ENCODE measurements at places on chromosomes 13 and 19. TPM values are rescaled to one million over a fixed set of nuclear protein-coding genes. Genes with fewer than 3 reads are reported as not detected.

DNA sequence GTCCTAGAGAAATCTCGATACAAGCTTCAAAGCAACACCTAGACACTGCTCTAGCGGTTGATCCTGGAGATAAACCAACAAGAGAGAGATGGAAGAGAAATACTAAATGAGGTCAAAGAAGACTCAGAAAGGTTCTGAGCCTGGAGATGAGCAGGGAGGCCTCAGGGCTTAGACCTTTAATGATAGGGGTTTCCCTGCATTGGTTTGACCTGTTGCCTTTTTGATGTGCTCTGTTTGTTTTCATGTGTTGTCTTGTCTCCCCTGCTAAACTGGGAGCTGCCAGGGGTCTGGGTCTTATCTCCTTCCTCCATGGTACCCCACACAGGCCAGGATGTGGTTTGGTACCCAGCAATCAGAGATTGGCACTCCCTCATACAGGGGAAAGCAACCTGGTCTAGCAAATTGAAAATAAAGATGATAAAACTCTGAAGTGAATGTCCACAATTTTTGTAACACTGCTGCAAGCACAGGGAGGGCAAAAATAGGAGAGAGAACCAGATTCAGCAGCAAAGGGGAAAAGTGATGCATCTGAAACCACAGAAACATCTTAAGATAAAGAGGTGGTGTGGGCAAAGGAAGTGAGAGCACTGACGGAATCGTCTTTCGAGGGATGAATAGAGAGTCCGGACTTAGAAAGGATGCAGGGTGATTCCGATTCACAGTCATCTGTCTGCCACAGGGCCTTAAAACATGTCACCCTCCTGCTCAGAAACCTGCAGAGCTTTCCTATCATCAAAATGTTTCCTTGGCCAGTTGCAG, 3.5 kb downstream of the FFAR2 start:
- H3K27me3 ChIP-seq, result peaks cover 38% of the 10 kb centered on the region
- no peak for DNase-seq
- H3K36me3 ChIP-seq, result no peaks in the 10 kb centered on the region

DNA sequence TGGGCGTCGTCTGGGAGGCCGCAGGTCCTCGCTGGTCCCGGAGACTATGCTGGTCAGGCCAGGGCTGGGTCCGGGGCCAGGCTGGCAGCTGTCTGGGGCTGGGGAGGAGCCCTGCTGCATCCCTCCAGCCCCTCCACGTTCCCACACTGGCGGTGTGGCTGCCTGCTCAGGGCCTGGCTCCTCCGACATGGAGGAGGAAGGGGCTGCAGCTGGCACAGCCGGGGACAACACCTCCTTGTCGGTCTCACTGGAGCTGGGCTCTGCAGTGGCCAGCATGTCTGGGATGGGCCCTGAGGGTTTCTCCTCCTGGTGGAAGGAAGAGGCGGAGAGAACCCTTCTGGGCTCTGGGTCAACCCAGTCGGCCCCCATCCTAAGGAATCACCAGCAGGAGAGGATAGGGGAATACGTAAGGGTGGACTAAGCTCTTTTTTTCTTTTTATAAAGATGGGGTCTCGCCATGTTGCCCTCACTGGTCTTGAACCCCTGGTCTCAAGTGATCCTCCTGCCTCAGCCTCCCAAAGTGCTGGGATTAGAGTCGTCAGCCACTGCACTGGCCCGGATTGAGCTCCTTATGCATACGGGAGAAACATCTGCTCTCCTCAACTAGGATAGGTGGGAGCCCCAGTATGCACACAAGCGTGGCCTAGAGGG, 806 bp downstream of the ZNF414 start:
- H3K36me3 ChIP-seq, result peaks cover 9% of the 10 kb centered on the region
- no peaks in the 10 kb centered on the region for H3K27me3 ChIP-seq
- H3K4me1 ChIP-seq, result peaks cover 39% of the 10 kb centered on the region
- no peak for DNase-seq

Gene MATK
- 0.14 TPM for total RNA-seq

- no peak overlapping the region for H3K27ac ChIP-seq
- no peak overlapping the region for H3K4me3 ChIP-seq
- no peak for DNase-seq
- H3K36me3 ChIP-seq, result no peaks in the 10 kb centered on the region
Observed at GRCh38 chr13:50587115-50587514, 256.4 kb downstream of the DLEU7 start.

GRCh38 chr19:32404213-32404932, 1.2 kb upstream of the DPY19L3 start:
- H3K4me1 ChIP-seq, result peaks cover 27% of the 10 kb centered on the region
- no peaks in the 10 kb centered on the region for H3K27me3 ChIP-seq
- peak overlapping the region; percentile 96 for H3K27ac ChIP-seq
- no peak for DNase-seq
- peaks cover 5% of the 10 kb centered on the region for H3K36me3 ChIP-seq

DNA sequence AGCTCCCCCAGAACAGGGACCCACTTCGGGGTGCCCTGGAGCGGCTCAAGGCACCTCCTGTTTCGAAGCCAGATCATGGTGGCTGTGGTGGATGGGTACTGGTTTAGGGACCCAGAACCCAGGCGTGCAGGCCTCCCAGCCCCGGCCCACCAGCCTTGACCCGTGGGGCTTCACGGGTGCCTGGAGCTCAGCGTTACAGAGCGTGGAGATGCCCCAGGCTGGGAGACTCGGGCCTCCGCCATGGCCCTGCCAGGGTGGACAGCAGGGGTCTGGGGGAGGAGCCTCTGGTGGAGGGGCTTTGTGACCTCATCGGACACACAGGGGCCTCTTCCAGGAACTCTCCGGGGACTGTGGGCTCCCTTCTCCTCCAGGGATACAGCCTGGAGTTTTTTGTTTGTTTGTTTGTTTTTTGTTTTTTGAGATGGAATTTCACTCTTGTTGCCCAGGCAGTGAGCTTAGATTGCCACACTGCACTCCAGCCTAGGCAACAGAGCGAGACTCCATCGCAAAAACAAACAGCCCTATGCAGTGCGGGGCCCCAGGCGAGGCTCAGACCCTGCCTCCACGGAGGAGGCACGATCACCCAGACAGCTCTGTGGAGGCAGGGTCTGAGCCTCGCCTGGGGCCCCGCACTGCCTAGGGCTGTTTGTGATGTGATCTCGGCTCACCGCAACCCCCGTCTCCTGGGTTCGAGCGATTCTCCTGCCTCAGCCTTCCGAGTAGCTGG, at the start of gene GARIN5B:
Gene GARIN5B (minus strand): TSS at position 271 of the 727 bp plus-strand sequence. CDS start 194 bp downstream, at position 77.
- no peak within 1 kb of the TSS for H3K27ac ChIP-seq
- H3K36me3 ChIP-seq, result no peaks in the 10 kb centered on the region
- no peak within 1 kb of the TSS for H3K4me3 ChIP-seq
- H3K4me1 ChIP-seq, result no peaks in the 10 kb centered on the region

Gene GDF15
- 0.33 TPM for total RNA-seq

GRCh38 chr13:110062077-110062776, 244.7 kb downstream of the COL4A1 start:
- DNase-seq, result peak; percentile 52
- H3K4me3 ChIP-seq, result no peak overlapping the region
- peaks cover 25% of the 10 kb centered on the region for H3K4me1 ChIP-seq

Gene C19orf18
- 2.1 TPM for total RNA-seq

GRCh38 chr19:825897-826644, 1.6 kb upstream of the AZU1 start:
- H3K36me3 ChIP-seq, result no peaks in the 10 kb centered on the region
- no peak overlapping the region for H3K27ac ChIP-seq
- H3K4me3 ChIP-seq, result no peak overlapping the region
- peaks cover 15% of the 10 kb centered on the region for H3K4me1 ChIP-seq
- no peak for DNase-seq
- H3K27me3 ChIP-seq, result peaks cover 64% of the 10 kb centered on the region

DNA sequence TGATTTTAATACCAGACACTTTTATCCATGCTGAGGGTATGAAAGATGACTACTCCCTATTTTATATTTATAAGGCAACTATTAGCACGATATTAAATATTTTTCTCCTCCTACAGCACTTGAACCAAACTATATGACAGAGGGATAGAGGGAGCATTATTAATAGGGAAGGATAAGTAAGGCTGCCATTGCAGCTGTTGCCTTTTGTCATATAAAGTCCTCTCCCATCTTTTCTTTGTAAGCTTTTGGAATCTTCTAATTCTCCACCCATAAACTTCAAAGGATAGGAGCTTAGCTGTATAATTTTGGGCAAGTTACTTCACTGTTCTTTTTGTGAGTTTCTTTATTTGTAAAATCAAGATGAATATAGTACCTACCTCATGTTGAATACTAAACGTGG, 95.4 kb downstream of the ZMYM2 start:
- H3K27me3 ChIP-seq, result no peaks in the 10 kb centered on the region
- no peak for DNase-seq
- H3K4me1 ChIP-seq, result peaks cover 50% of the 10 kb centered on the region
- H3K36me3 ChIP-seq, result peaks cover 36% of the 10 kb centered on the region

Gene PLPPR3
- total RNA-seq, result not detected

Gene THSD8
- total RNA-seq, result 2.7 TPM

- H3K4me3 ChIP-seq, result no peak overlapping the region
- H3K27me3 ChIP-seq, result peaks cover 12% of the 10 kb centered on the region
- H3K27ac ChIP-seq, result no peak overlapping the region
- H3K36me3 ChIP-seq, result no peaks in the 10 kb centered on the region
- H3K4me1 ChIP-seq, result peaks cover 2% of the 10 kb centered on the region
- DNase-seq, result no peak
Observed at GRCh38 chr19:10535613-10536012, 8.1 kb upstream of the ATG4D start.

DNA sequence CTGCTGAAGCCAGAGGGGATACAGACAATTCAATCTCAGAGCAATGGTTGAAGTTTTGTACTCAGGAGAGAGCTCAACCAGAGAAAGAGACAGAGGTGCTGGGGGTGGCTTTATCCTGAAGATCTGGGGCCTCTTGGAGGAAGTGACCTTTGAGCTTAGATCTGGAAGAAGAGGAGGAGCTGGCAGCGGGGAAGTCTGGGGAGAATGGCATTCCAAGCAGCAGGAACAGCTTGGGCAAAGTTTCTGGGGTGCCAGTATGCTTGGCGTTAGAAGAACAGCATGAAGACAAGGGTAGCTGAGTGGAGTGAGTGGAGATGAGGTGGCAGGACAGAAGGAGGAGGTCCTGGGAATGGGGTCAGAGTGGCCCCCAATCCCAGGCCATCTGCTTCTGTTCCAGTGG, 11.3 kb downstream of the MAST3 start:
- no peaks in the 10 kb centered on the region for H3K36me3 ChIP-seq
- peaks cover 26% of the 10 kb centered on the region for H3K4me1 ChIP-seq
- H3K4me3 ChIP-seq, result no peak overlapping the region
- DNase-seq, result no peak
- peaks cover 44% of the 10 kb centered on the region for H3K27me3 ChIP-seq
- no peak overlapping the region for H3K27ac ChIP-seq

Gene C13orf42
- not detected for total RNA-seq

Gene PNMA8A
- total RNA-seq, result 8.4 TPM

Gene MADCAM1
- 0.22 TPM for total RNA-seq

GRCh38 chr19:44988896-44989556, 12.2 kb upstream of the RELB start:
- DNase-seq, result peak; percentile 40
- no peak overlapping the region for H3K27ac ChIP-seq
- H3K27me3 ChIP-seq, result no peaks in the 10 kb centered on the region

Gene KASH5
- total RNA-seq, result not detected

Gene KLC3
- not detected for total RNA-seq

- no peak for DNase-seq
- no peaks in the 10 kb centered on the region for H3K4me1 ChIP-seq
Observed at GRCh38 chr13:86562866-86563265, 763.6 kb upstream of the SLITRK6 start.

DNA sequence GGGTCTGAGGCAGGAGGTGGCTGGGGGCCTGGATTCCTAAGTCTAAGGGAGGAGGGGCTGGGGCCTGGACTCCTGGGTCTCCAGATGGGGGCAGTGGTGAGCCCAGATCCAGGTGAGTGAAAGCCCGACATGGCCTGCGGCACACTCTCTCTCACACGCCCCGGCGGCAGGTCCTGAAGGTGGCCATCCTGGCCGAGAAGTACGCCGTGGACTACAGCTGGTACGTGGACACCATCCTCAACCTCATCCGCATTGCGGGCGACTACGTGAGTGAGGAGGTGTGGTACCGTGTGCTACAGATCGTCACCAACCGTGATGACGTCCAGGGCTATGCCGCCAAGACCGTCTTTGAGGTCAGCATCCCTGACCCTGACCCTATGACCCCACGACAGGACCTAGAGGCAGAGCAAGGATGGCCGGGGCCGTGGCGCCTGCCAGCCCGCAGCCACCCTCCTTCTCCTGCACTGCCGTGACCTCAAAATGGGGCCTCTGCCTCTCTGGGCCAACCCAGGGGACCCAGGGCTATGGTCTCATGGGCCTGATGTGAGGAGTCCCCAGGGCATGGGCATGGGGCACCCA, 13.2 kb downstream of the FUZ start:
- peaks cover 93% of the 10 kb centered on the region for H3K36me3 ChIP-seq
- no peak overlapping the region for H3K4me3 ChIP-seq
- peaks cover 18% of the 10 kb centered on the region for H3K4me1 ChIP-seq
- DNase-seq, result no peak
- H3K27ac ChIP-seq, result no peak overlapping the region

- H3K27ac ChIP-seq, result peak overlapping the region; percentile 9
- no peak for DNase-seq
- H3K36me3 ChIP-seq, result peaks cover 5% of the 10 kb centered on the region
- no peak overlapping the region for H3K4me3 ChIP-seq
- H3K27me3 ChIP-seq, result no peaks in the 10 kb centered on the region
Observed at GRCh38 chr13:33218020-33218419, 67.5 kb downstream of the STARD13 start.

- H3K4me1 ChIP-seq, result no peaks in the 10 kb centered on the region
- H3K4me3 ChIP-seq, result no peak overlapping the region
- H3K36me3 ChIP-seq, result no peaks in the 10 kb centered on the region
- DNase-seq, result no peak
- H3K27ac ChIP-seq, result no peak overlapping the region
- no peaks in the 10 kb centered on the region for H3K27me3 ChIP-seq
Observed at GRCh38 chr13:22014469-22014868, 343.6 kb downstream of the FGF9 start.

GRCh38 chr19:49879243-49879963, 1.9 kb downstream of the TBC1D17 start:
- H3K27me3 ChIP-seq, result no peaks in the 10 kb centered on the region
- H3K4me3 ChIP-seq, result no peak overlapping the region
- no peak for DNase-seq
- H3K36me3 ChIP-seq, result peaks cover 60% of the 10 kb centered on the region
- peaks cover 42% of the 10 kb centered on the region for H3K4me1 ChIP-seq

DNA sequence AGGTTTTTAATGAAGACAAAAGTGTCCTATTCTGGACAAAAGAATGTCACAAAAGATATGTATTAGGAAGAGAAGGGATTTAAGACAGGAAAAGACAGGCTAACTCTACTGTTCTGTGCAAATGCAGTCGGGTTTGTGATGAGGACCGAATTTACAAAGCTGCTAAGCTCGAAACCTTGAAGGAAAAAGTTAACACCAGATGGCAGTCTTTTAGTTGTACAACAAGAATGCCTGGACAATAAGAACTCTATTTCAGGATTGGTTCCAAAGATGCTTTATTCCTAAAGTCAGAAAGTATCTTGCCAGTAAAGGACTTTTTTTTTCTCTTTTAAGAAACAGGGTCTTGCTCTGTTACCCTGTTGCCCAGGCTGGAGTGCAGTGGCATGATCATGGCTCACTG, 51.1 kb downstream of the HS6ST3 start:
- H3K4me3 ChIP-seq, result no peak overlapping the region
- H3K36me3 ChIP-seq, result no peaks in the 10 kb centered on the region
- H3K27me3 ChIP-seq, result peaks cover 4% of the 10 kb centered on the region
- H3K4me1 ChIP-seq, result no peaks in the 10 kb centered on the region
- DNase-seq, result no peak
